HCT116 (cell line): ENCODE measurements at places on chromosomes 6 and 20. TPM values are rescaled to one million over a fixed set of nuclear protein-coding genes. Genes with fewer than 3 reads are reported as not detected.

DNA sequence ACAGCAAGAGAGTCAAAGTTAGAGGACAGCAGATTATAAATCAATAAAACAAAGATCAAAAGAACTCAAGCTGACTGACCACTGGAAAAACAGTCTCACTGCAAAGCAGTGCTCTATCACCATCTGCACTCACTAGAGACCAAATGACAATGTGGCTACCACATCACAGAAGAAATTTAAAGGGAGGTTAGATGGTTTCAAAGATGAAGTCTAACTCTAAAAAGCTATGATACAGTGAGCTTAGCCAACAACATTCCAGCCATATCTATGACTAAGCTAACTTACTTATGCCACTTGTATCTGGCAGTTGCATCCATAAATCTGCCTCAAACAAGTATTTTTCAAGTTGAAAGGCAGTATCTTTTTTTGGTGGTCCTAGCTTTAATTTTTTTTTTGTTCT, 68.6 kb downstream of the ARHGAP18 start:
- no peak overlapping the region for H3K4me3 ChIP-seq
- H3K4me1 ChIP-seq: peaks cover 79% of the 10 kb centered on the region
- no peaks in the 10 kb centered on the region for H3K27me3 ChIP-seq

DNA sequence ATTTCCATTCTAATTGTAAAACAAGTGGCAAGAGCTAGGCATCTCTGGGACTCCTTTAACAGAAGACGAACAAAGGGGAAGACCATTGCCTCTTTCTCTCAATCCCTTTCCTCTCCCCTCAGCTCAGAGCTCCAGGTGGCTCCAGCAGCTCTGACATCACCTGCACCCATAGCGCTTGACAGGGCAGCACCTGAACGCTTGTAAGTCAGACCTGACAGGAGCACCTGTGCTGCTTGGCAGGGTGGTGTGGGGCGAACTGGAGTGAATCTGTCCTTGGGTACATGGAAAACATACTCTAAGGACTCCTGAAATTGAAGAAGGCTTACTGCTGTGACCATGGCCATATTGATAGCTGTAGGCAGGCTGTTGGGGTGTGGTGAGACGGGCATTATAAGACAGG, 409.5 kb upstream of the AGPAT4 start:
- no peak overlapping the region for H3K27ac ChIP-seq
- no peaks in the 10 kb centered on the region for H3K27me3 ChIP-seq
- no peak for DNase-seq
- H3K36me3 ChIP-seq: no peaks in the 10 kb centered on the region

- H3K36me3 ChIP-seq: no peaks in the 10 kb centered on the region
- H3K27me3 ChIP-seq: no peaks in the 10 kb centered on the region
- no peak overlapping the region for H3K27ac ChIP-seq
- no peak overlapping the region for H3K4me3 ChIP-seq
- no peak for DNase-seq
These were observed 7.7 kb downstream of the AMD1 start for GRCh38 chr6:110882274-110882619.

DNA sequence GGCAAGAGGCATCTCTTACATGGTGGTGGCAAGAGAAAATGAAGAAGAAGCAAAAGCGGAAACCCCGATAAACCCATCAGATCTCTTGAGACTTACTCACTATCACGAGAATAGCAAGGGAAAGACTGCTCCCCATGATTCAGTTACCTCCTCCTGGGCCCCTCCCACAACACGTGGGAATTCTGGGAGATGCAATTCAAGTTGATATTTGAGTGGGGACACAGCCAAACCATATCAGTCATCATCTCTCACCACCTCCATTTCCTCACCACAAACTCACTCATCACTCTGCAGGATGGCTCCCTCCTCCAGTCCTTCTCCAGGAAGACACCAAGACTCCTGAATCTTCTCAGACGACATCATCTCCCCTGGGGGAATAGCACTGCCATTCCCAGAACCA, 25.8 kb upstream of the SLC16A10 start:
- H3K4me3 ChIP-seq: no peak overlapping the region
- H3K36me3 ChIP-seq: no peaks in the 10 kb centered on the region
- H3K27ac ChIP-seq: no peak overlapping the region
- no peaks in the 10 kb centered on the region for H3K4me1 ChIP-seq

DNA sequence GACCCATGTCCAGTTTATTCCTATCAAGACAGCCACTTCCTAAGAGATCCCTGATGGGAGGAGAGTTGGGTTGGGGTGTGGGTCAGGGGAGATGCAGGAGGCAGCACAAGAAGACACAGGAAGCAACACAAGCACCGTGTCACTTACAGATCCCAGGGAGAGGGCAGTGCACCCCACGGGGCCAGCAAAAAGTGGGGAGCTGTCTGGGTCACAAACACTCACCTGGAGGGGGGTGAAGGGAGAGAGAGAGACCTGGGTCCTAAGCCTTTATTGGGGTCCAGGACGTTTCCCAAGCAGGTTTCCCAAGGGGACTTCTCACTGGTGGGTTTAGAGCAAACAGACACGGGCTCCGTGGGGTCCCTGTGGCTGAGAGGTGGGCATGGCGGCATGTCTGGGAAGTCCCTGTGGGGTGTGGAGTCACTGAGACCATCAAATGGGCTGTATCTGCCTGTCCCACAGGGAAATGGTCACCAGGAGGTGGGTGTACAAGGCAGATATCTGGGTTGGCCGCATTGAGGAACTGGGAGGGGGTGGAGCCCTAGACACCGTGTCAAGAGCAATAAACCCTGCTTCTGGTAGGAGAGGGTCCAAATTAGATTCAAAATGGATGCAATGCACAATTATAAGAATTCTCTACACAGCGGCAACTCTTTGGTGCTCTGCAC, 1.6 kb upstream of the CD93 start:
- H3K4me3 ChIP-seq: no peak overlapping the region
- H3K27me3 ChIP-seq: peaks cover 9% of the 10 kb centered on the region
- H3K36me3 ChIP-seq: no peaks in the 10 kb centered on the region

- H3K36me3 ChIP-seq: no peaks in the 10 kb centered on the region
- H3K27ac ChIP-seq: no peak overlapping the region
- H3K4me3 ChIP-seq: no peak overlapping the region
- peak; percentile 49 for DNase-seq
- H3K4me1 ChIP-seq: no peaks in the 10 kb centered on the region; the same call in 1 of the 2 replicates
- no peaks in the 10 kb centered on the region for H3K27me3 ChIP-seq
These were observed 1.3 kb upstream of the VNN1 start for GRCh38 chr6:132715204-132715603.

DNA sequence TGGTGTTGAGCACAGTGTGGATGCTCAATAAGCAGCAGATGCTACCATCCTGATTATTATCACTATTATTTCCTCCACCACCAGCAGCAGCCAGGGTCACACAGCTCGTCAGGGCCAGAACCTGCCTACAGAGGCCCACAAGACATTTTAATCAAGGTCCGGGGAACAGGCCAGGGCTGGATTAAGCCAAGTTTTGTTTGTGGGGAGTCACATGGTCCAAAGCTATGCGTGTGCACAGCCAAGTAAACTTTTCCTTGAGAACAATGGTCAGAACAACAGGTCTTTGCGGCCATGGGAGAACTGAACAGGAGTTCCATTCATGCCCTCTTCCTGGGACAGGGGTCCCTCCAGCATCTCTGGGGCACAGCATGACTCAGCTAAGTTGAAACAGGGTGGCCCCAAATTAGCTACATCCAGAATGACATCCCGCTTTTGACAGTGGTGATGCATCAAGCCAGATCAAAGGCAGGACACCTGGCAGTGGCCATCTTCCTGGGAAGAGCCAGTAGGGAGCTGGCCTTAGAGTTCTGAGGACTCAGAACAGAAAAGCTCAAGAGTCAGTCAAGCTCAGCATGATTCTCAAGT, 11.7 kb downstream of the SNTA1 start:
- no peak for DNase-seq
- peaks cover 9% of the 10 kb centered on the region; the same call in 1 of the 2 replicates for H3K4me1 ChIP-seq
- no peak overlapping the region for H3K4me3 ChIP-seq
- no peak overlapping the region for H3K27ac ChIP-seq
- no peaks in the 10 kb centered on the region for H3K27me3 ChIP-seq

GRCh38 chr6:22024973-22025467, 271.8 kb downstream of the PRL start:
- no peaks in the 10 kb centered on the region for H3K36me3 ChIP-seq
- H3K27me3 ChIP-seq: no peaks in the 10 kb centered on the region
- H3K4me3 ChIP-seq: no peak overlapping the region
- no peak overlapping the region for H3K27ac ChIP-seq
- no peaks in the 10 kb centered on the region for H3K4me1 ChIP-seq

- DNase-seq: no peak
- H3K4me3 ChIP-seq: no peak within 1 kb of the TSS
These were observed at the start of gene NHSL1 for GRCh38 chr6:138499303-138500018. Gene NHSL1 (minus strand): TSS chr6:138499494. CDS start chr6:138499290, 204 bp downstream.

DNA sequence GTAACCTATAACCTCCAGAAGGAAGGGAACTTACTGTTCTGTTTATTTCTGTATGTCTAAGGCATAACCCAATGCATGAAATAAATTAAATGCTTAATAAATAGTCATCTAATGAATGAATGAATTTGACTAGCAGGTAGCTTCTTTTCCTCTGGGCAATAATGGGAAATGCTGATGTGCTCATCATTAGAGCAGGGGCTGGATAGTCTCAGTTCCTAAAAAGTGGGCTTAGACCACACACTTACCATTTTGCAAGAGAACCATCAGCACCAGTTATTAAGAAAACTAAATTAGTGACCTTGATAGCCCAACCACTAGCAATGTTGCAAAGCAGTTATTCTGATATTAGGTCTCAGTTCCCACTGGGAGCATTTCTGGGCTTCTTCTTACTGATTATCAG, 449.7 kb downstream of the CDC5L start:
- H3K27ac ChIP-seq: no peak overlapping the region
- no peaks in the 10 kb centered on the region for H3K27me3 ChIP-seq

- no peaks in the 10 kb centered on the region for H3K27me3 ChIP-seq
- no peak overlapping the region for H3K27ac ChIP-seq
- H3K4me3 ChIP-seq: no peak overlapping the region
- no peaks in the 10 kb centered on the region for H3K36me3 ChIP-seq
- H3K4me1 ChIP-seq: peaks cover 26% of the 10 kb centered on the region
These were observed 50.9 kb downstream of the TMEM242 start for GRCh38 chr6:157272372-157272771.

DNA sequence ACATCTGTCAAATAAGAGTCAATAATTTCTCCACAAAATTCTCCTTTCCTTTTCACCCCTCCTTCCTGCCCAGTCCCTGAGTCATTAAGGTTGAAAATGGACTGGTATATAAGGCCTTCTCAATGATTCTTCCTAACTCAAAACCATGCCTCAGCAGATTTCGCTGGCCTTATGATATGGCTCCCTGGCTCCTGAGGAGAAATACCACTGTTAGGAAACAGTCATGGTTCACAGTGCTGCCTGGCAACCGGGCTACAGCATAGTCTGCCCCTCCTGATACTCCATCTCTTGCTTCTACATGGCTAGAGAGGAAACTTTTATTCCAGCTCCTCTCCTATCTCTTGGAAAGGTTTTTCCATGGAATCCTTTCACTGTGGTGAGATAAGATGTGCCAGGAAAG, 4.7 kb downstream of the UBE2J1 start:
- H3K36me3 ChIP-seq: no peaks in the 10 kb centered on the region
- H3K4me3 ChIP-seq: no peak overlapping the region
- H3K4me1 ChIP-seq: peaks cover 8% of the 10 kb centered on the region

GRCh38 chr6:106037060-106037459, 49.1 kb upstream of the PRDM1 start:
- H3K27me3 ChIP-seq: no peaks in the 10 kb centered on the region
- H3K4me3 ChIP-seq: no peak overlapping the region
- no peaks in the 10 kb centered on the region for H3K36me3 ChIP-seq
- no peaks in the 10 kb centered on the region for H3K4me1 ChIP-seq

DNA sequence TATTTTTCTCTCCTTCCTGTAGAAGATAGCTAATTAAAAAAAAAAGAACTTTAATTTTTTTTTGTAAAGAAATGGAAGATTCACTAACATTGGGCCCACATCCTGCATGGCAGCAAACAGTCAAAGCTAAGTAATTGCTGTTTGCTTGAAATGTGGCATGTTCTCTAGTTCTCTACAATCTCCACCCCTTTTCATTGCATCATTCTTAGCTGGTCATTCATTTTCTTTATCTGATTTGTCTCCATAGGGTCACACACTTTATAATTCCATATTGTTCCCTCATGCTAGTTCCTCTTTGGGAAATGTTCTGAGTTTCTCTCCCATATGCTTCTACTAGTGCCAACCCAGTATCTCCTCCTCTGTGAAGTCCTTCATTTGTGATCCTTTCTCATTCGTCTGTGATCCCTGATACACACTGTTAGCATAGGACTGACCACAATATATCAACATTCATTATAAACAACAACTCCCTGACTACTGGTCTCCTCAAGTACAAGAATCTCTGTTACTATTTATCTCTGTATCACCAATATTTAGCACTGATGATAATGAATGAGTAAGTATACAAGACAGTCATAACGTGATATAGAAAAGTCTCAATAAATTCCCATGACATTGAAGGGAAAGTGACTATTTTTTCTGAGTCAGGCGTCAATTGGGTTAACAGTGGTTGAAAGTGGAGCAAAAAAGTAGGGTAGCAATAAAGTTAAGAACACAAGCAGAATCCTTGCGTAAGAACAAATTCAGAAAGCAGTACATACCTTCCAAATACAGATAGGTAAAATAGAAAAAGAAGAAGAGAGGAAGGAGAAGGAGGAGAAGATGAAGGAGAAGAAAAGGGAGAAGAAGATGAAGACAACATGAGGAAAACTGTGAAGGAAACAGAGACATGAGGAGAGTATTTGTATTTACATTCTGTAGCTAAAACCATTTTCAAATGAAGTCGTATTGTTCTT, 33.2 kb upstream of the MYB start:
- H3K27ac ChIP-seq: no peak overlapping the region
- no peak overlapping the region for H3K4me3 ChIP-seq
- no peaks in the 10 kb centered on the region for H3K27me3 ChIP-seq
- H3K36me3 ChIP-seq: no peaks in the 10 kb centered on the region

- peak; percentile 16 for DNase-seq
- no peaks in the 10 kb centered on the region for H3K4me1 ChIP-seq
- H3K27ac ChIP-seq: no peak overlapping the region
- H3K36me3 ChIP-seq: no peaks in the 10 kb centered on the region
- H3K27me3 ChIP-seq: no peaks in the 10 kb centered on the region
These were observed 26.8 kb downstream of the ERGIC3 start for GRCh38 chr20:35568645-35569044.

DNA sequence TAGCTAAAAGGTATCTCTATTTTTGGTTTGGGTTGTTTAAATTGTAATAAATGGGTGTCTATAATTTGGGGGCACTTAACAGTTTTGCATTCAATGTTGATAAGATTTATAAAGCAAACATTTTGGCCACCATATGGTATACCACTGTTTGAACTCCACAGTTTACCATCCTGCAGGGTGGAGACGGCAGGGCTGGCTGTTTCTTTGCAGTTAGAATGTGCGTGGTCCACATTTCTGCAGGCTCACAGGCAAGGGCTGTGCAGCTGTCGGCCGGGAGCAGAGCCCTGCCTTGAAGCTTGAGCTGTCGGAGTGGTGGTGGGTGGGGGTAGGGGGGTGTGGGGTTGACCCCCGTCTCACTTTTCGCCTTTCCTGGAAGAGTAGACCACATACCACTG, 135.9 kb downstream of the CDH4 start:
- no peaks in the 10 kb centered on the region for H3K36me3 ChIP-seq
- H3K4me3 ChIP-seq: no peak overlapping the region
- DNase-seq: no peak

GRCh38 chr6:562052-562676, 94.7 kb downstream of the HUS1B start:
- no peaks in the 10 kb centered on the region for H3K4me1 ChIP-seq
- no peaks in the 10 kb centered on the region; the same call in 1 of the 2 replicates for H3K36me3 ChIP-seq
- DNase-seq: no peak

Gene DEFB118
- not detected for total RNA-seq

Gene FRK
- 3.7 TPM for total RNA-seq

Gene ABRACL
- 47.4 TPM for total RNA-seq

Gene WFDC2
- total RNA-seq: 1.1 TPM

Gene EPPIN
- not detected for total RNA-seq

Gene CBLN4
- not detected for total RNA-seq

Gene STX11
- 0.69 TPM for total RNA-seq

Gene TMEM244
- total RNA-seq: not detected

Gene ID4
- total RNA-seq: 0.10 TPM
